Naive thymus-derived CD4-positive, alpha-beta T cell (primary cell): ENCODE measurements at places on chromosomes 1 and 21.

DNA sequence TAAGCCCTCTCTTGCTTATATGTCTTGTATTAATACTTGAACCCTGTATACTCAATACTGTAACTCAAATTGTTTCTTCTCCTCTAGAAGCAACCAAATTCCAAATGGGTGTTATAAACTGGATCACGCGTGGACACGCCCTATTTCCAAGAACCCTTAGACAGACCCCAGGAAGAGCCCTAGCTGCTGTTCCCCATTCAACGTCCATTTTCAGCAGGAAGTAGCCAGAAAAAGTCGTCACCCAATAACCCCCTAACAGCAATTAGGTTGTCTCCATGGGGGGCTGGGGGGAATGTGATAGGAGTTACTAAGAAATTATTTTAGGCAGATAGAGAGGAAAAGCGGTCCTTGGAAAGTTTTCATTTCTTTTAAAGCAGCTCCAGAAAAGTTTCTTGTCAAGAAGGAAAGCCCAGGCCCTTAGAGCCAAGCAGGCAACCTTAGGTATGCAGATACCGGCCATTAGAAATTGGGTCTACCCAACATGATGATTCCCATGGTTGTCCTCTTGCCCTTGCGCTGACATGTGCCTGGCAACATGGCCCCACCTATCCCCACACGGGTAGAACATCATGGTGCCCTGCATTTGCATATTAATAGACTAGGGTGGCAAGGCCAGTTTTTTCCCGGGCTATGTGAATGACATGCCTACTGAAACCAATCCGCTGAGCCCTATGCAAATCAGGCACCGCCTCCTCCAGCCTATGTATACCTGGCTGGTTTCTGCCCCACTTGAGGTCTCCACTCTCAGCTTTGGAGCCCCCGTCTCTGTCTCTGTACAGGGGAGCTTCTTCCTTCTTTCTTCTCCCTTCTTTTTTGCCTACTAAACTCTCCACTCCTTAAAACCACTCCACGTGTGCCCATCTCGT is 4.0 kb upstream of the CD46 start:
- DNase-seq: no peak

GRCh38 chr1:24978383-24979032 is 48.4 kb upstream of the RUNX3 start:
- no peak for DNase-seq

DNA sequence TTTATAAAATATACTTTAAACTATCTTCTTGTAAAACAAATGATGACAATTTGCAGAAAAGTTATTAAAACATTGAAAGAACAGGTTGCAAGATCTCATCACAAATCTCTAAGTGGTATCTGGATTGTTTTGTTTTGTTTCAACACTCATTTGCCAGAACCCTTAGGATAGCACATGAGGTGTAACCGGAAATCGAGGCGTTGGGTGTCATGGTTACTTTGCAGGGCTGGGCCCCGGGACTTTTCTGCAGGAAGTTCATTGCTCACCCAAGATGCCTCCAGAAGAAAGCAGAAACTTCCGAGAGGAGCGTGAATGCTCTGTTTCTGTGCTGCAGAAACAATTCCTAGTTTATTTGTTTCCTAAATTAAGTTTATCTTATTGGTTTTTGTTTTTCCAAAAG is 2.5 kb downstream of the DISC1 start:
- DNase-seq: peak; percentile 21

GRCh38 chr1:186426118-186426517 is 34.8 kb downstream of the PDC start:
- no peak for DNase-seq

GRCh38 chr1:42801832-42802473 is 15.0 kb upstream of the ERMAP start:
- DNase-seq: no peak

DNA sequence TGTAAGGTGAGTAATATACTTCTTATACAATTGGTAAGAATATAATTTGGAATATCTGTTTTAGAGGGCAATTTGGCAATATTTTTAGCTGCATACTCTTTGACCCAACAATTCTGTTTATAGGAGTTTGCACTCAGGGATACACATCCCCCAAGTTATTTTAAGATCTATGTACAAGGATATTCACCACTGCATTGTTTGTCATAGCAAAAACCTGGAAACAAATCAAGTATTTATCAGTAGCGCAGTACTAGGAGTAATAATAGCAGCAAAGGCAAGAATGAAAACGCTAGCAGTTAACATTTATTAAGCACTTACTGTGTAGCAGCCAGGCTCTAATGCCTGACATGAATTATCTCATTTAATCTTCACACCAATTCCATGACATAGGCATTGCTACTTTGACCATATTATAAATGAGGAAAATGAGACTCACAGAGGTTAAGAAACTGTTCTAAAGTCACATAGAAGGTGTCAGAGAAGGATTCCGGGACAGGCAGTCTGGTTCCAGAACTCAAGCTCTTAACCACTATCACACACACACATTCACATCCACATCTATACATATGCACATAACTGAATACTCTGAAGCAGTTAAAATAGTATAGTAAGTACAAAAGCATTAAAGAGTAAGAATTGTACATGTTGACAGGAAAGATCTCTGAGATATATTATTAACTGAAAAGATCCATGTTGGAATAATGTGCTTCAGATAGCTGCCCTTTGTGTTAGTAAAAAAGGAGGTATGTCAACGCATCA is 30.6 kb downstream of the PHC2 start:
- DNase-seq: no peak

- DNase-seq: no peak
Measured at GRCh38 chr1:184456189-184456588, 69.4 kb downstream of the C1orf21 start.

- DNase-seq: no peak
Measured at GRCh38 chr1:98177751-98178150, 256.9 kb upstream of the DPYD start.

DNA sequence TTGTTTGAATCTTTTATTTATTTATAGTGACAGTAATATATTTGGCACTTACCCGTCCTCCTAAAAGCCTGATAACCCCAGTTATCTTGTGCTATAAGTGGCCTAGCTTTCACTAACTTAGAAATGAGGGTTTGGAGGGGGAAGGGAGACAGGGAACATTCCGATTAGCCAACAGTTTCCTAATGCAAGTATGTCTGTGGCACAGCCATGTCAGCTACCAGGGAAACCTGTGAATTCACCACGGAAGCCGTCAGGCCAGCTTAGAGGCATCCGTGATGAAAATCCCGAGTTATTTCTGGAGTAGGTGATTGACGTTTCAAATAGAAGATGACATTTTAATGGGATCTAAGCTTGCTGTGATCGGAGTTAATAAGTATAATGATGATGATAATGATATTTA is 39.4 kb upstream of the BCL10 start:
- DNase-seq: no peak

- DNase-seq: no peak
Measured at GRCh38 chr1:36383240-36383639, 2.5 kb downstream of the STK40 start.

GRCh38 chr1:226827458-226827857 is 43.0 kb upstream of the PSEN2 start:
- DNase-seq: no peak

- no peak for DNase-seq
Measured at GRCh38 chr21:45876381-45877170, 105.0 kb upstream of the COL6A1 start.

- DNase-seq: no peak
Measured at GRCh38 chr1:10873189-10873588, 76.7 kb upstream of the CASZ1 start.

- DNase-seq: peak; percentile 60
Measured at GRCh38 chr1:228101994-228102790, 933 bp downstream of the C1orf35 start.

GRCh38 chr1:101302831-101303511 is 66.2 kb downstream of the S1PR1 start:
- DNase-seq: no peak

DNA sequence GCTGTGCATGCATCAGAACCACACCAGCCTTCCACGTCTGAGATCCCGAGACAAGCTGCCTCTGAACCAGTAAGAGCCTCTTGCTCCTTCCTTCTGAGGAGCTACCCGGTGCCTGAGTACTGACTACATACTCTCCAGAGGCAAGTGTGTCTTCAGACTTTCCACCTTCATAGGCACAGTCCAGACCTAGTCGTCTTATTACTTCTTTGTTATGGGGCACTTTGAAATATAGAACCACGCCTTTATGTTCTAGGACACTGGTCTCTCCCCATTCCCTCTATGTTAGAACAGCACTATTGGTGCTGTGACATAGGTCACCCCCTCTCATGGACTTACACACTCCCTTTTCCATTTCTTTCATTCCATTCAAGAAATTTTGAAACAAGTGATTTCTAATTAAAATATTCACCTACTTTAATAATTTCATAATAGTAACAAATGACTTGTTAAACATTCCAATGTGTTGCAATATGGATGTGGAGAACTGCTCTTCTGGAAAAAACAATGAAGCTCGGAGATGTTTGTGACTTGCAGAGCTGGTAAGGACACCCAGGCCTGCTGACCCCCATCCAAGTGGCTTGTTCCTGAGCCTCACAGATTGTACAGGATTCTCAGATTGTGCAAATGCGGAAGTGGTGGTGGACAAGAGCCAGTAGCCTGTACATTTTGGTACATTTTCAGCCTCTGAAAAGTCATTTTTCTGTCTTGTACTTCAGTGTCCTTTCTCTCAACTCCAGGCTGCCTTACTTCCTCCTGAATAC is 76.1 kb upstream of the SIPA1L2 start:
- no peak for DNase-seq

DNA sequence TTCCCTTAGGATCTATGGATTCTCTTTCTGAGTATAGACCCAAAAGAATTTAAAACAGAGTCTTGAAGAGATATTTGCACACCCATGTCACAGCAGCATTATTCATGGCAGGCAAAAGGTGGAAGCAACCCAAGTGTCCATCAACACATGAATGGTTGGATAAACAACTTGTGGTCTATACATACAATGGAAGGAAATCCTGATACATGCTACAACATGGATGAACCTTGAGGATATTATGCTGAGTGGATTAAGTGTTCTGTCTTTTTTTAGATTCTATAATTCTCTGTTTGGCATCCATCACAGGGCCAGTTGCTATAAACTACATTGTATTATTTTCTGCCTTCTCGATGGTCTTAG is 39.8 kb downstream of the PTPN14 start:
- no peak for DNase-seq

DNA sequence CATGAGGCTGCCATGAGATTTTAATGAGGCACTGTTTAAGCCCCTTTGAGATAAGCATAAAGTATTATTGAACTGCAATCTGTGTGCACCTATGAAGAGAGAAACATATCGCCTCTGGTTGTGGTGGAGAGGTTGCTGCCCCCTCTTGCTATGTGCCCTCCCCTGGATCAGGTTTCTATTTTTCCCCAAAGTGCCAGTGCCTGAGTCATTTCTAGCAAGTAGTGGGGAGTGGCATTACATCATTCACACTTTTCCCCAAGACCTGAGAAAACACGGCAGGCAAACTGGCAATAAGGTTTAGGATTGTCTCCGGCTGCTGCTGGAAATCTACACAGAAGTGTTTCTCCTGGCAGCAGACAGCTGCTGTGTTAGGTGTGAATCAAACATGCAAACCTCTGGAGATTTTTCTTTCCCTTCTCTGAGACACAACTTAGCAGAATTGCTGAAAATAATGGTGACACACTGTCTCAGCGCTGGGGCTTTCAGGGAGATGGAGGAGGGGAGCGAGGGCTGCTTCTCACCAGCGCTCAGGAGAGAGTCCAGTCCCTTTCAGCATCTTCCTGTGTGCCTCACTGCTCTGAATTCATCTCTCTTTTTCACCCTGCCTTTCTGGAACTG is 13.7 kb upstream of the RGS16 start:
- DNase-seq: no peak

- DNase-seq: no peak
Measured at GRCh38 chr1:8721679-8722324, 95.6 kb downstream of the RERE start.

GRCh38 chr1:12658531-12659453 is 14.9 kb downstream of the AADACL4 start:
- DNase-seq: peak; percentile 65

DNA sequence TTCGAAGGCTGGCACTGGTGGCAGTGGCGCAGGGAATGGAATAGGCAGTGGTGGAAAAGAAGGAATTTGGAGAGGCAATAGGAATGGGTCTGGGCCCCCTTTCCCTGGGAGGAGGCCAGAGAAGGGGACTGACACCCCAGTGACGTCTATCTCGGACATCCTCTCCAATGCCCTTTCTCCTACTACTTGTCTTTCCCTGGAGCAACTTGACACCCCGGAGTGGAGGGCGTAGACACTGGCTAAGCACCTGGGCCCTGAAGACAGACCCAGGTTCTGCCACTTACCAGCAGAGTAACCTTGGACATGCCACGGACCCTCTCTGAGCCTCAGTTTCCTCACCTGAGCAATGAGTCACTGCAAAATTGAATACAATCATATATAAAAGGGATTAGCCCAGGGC is 86.8 kb downstream of the CAMK2N1 start:
- DNase-seq: no peak

DNA sequence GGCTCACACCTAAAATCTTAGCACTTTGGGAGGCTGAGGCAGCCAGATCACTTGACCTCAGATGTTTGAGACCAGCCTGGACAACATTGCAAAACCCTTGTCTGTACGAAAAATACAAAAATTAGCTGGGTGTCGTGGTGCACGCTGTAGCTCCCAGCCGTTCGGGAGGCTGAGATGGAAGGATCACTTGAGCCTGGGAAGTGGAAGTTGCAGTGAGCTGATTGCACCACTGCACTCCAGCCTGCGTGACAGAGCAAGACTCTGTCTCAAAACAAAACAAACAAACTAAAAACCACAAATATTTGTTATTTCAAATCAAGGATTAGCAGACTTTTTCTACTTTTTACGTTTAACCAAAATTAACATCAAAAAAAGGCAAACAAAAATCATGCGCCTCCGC is 31.3 kb downstream of the INKA2 start:
- no peak for DNase-seq

DNA sequence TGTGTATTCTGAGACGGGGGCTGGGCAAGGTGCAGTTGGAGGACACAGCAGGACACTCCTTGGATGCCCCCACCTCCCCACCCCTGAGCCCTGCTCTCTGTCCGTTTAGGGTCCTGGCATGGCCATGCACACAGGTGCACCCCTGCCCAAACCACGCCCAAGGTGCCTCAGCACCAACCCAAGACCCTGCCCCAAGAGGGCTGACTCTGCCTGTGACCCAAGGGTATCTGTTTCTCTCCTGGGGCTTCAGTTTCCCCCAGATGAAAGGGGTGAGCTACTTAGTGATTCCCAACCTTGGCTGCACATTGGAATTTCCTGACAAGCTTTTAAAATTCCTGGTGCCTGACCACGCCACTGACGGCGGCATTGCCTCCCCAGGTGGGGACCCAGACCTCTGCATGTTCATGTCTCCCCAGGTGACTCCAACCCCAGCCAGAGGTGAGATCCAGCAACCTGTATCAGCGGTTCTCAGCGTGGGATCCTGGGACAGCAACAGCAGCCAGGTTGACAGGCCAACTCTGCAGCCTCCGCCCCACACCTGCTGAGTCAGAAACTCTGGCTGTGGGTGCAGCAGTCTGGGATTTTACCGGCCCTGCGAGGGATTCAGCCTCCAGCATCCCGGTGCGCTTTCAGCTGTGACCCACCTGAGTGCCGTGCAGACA is 483.4 kb downstream of the NPHP4 start:
- DNase-seq: no peak
